AG08395 (cell line): ENCODE measurements at places on chromosomes 7 and 10.

GRCh38 chr10:118944959-118945633, 84.4 kb upstream of the NANOS1 start:
- no peak for DNase-seq

- DNase-seq = no peak
Observed at GRCh38 chr10:127376071-127376470, 173.0 kb upstream of the NPS start.

DNA sequence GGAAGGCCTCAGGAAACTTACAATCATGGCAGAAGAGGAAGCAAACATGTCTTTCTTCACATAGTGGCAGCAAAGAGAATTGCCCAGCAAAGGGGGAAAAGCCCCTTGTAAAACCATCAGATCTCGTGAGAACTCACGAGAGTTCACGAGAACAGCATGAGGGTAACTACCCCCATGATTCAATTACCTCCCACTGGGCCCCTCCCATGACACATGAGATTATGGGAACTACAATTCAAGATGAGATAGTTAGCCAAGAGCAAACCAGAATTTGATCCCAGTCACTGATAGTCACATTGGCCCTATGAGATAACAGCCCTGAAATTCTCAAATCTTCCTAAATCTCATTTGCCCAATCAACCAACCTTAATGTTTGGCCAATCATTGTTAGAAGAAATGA, 18.2 kb upstream of the ITPRID1 start:
- no peak for DNase-seq

GRCh38 chr10:55233505-55233904, 432.5 kb upstream of the PCDH15 start:
- no peak for DNase-seq

- no peak for DNase-seq
Observed at GRCh38 chr7:157840914-157841772, 504.3 kb downstream of the DNAJB6 start.

DNA sequence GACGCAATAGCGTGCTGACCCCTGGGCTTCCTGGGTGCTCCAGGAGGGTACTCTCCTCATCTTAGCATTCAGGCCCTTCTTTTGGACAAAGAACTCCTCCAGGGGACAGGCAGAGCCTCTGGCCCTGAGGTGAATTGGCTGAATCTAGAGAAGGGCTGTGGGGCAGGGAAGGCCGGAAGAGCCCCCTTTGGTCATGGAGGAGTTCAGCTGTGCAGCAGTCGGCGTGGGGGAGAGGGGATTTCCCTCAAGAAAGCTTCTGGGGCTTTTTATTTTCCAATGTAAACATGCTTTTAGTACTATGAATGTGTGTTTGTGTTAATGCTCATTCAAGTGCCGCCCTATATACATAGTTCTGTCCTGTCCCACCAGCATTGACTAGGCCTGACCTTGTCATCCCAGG, 38.8 kb downstream of the FIGNL1 start:
- no peak for DNase-seq

DNA sequence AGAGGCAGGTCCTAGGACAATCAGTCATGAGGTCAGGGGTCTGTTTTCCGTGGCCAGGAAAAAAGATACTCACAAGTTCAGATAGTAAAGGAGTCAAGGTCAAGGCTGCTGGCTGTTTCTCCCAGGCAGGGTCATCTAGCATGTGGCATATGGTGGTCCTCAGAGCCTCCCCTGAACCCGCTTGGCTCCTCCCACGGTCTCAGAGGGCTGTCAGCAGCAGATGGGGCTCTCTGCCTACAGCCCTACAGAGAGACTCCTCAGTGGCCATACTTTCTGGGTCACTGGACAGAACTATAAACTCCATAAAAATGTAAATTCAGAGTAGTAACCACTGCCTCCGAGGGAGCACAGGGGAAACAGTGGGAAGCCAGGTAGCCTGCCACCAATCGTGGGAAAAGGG, 11.3 kb upstream of the DRGX start:
- no peak for DNase-seq

DNA sequence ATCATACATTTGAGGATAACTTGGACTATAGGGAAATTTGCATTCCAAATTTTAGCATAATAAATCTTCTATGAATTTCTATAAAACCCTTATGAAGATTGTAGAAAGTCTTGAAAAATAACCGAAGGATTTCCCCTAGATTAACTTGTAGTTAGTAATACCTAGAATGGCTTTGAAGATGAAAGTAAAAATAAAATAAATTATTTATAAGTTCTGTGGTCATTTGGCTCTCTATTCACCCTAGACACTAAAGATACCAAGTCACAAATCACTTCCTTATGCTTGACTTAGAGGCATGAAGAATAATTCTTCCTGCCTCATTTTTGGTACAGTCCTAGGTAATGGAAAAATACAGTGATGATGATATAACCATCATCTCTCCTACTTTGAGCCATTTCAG, 79.3 kb downstream of the CSTF2T start:
- no peak for DNase-seq

GRCh38 chr7:17063045-17063383, 181.2 kb upstream of the AGR3 start:
- no peak for DNase-seq

GRCh38 chr7:96329241-96329640, 7.3 kb upstream of the SLC25A13 start:
- DNase-seq = no peak

DNA sequence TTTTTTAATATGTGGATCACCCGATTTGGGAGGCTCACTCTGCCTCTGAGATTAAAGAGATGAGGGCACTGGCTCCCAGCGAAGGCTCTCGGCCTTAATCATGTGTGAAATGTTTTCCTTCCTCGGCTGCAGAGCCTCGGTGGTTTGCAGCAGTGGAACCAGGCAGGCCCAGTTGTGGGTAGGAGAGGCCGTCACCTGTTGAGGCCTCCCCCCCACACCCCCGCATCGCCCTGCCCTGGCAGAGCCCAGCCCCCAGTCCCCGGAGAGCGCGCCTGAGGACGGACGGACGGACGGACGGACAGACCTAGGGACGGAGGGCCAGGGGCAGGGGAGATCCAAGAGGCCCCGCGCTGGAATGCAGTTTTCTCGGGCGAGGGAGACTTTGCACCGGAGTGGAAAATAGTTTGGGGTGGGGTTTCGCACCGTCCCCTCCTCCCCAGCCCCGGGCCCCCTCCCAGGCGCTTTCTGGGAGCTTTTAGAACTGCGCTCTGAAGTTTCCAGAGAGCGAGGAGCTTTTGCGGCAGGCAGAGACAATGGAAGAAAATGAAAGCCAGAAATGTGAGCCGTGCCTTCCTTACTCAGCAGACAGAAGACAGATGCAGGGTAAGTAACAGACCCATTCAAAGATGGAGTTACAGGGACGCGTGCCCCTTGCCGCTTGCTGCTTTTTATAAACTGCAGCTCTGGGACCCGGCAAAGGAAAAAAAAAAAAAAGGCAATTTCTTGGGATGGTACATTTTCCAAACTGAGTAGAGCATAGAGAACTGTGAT, at the start of gene KIAA1217:
Gene KIAA1217, plus strand, starts transcription at position 478 of the 771 bp plus-strand sequence. Its CDS starts 56 bp downstream, at position 534.
- peak; percentile 24 for DNase-seq

DNA sequence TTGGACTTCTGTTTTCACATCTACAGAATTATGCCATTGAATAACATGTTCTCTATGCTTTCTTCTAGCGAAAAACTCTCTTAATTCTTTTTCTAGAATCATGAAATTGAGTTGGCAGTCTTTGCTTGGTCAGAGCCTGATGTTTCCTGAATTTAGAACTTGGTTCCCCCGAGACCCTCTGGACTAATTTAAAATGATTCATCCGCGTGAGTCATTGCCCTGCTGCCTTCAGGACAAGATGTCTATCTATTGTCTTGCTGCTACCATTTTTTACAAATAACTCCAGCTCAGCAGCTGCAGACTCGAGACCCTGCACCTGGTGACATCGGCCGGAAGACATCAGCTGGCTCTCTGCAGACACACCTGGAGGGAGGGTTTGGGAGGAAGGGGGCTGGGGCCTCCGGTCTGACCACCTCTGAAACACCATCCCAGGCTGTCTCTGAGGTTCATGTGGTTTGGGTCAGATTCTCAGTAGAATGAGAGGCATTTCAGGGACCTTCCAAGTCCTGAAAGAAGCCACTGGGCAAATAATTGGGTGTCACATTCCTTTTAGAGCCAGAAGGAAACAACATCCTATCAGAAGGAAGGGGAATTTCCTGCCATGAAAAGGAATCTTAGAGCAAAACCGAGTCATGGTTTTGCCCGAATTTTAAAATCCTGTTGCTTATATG, 20.9 kb upstream of the KLF6 start:
- peak; percentile 66 for DNase-seq

GRCh38 chr7:87982116-87982515, 48.1 kb downstream of the ADAM22 start:
- no peak for DNase-seq

DNA sequence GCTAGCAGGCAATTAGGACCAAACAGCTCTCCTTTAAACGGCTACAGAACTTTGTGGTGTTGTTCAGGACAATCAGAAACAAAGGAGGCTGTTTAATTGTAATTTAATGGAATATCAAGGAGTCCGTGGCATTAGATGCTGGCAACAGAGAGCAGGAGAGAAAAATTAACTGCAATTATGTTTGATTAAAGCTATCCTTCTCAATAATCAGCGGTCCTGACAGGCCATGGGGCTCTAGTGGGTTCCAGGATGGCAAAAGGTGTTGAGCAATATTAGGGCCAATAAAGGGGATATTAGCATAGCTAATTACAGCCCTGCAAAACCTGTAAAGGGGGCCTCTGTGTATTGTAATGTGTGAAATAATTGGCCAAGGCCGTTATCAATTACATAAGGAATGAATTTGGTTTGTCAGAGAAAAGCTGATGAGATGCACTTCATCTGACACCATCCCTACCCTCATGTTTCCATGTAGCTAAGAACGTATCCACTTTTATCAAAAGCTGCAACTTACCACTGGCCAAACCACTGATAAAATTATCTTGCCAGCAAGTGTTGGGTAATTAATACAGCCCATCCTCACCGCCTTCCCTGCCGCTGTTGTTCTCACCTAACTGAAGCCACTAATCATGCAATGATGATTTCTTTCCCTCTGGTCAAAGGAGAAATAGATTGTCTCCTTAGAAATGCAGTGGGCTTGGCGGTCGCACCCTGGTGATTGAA, 81.6 kb downstream of the EBF3 start:
- no peak for DNase-seq

GRCh38 chr10:43110338-43111071, 27.7 kb upstream of the CSGALNACT2 start:
- peak; percentile 70 for DNase-seq

DNA sequence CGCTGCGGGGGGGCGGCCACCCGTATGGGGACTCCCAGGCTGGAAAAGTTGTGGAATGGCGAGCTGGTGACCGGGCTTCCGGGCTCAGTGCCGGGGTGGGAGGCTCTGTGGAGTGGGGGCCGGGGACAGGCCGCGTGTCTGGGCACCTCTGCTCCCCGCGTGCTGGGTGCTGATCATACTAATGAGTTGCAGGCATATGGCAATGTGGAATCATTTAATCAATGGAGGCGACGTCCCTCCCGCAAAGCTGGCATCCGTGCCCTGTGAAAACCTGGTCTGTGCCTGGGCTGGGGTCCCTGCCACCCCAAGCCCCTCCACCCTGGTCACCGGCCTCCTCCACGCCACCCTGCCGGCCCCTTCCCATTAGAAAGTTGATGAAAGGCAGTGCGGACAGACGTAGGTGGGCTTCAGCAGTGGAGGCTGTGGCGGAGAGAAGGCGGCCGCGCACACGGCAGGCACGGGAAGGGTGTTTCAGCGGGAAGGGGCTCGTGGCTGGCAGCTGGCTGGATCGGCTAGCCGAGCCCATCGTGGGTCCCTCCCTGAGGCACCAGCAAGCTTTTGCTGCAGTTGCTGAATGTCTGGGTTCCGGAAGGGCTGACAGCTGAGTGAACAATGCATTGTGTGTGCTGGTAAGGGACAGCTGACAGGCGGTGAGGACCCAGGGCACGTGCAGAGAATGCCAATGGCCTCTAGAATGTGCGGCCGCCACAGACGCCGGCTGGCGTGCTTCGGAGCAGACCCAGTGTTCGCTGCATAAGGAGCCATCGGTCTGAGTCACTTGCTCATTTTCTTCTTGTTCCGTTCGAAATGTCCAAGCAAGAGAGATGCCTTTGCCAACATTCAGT, 1.5 kb downstream of the ADGRA1 start:
- no peak for DNase-seq

DNA sequence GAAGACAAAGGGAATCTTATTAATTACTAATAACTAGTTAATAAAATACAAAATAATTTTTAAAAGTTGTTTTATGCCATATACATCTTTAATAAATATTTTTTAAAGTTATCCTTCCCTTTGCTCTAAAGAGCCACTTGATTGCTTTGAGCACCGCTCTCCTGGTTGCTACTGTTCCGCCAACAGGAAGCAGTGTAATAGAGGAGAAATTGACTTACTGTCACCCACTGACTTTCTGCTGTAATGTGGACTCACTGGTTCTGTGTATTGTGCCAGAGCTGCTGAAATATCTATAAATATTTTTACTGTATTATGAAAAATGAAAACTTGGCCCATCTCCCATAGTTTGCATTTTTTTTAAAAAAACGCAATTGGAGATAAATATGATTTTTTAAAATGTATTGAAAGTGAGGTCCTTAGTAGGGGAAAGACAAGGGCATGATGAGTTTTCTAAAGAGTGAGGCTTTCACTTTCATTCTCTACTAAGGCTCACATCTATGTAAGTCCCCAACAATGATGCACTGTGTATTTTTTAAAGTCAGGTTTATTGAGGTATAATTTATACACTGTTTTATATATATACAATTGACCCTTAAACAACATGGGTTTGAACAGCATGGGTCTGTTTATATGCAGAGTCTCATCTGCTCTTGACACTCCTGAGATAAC, 100.5 kb downstream of the NPY start:
- no peak for DNase-seq

- DNase-seq = no peak
Observed at GRCh38 chr10:49273082-49273465, 25.9 kb upstream of the C10orf71 start.

DNA sequence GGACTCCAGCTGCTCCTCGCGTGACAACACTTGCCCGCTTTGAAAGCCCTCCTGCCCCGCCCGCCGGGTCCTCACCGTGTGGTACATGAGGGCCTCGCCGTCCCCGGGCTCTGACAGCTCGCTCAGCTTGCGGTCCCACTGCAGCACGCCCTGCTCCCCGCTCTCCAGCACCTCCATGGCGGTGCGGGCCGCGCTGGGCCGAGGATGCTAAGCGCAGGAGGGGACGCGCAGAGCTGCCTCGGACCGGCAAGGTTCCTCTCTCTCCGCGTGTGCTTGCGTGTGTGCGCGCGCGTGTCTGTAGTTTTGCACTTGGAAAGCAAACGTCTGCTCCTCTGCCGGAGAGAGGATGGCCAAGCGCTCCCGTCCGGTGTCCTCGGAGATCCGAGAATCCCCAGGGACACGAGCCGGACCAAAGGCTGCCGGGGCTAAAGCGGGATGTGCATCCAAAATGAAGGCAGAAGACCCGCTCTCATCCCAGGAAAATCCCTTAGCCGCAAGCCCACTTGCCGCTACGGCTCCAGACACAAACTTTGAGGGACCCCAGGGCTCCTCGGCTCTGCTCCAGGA, at the start of gene CREB3L2:
Gene CREB3L2, minus strand, starts transcription at position 558 of the 567 bp plus-strand sequence. Its CDS starts 381 bp downstream, at position 177.
- peak; percentile 19 for DNase-seq
